Motor neuron (in vitro differentiated cells): ENCODE measurements at places on chromosomes 4 and X. TPM values are rescaled to one million over a fixed set of nuclear protein-coding genes. Genes with fewer than 3 reads are reported as not detected.

GRCh38 chr4:41475402-41475801 lies 62.6 kb upstream of the LIMCH1 start:
- peak; percentile 69 for ATAC-seq

GRCh38 chrX:100973411-100973810 lies 3.9 kb downstream of the ARL13A start:
- ATAC-seq = no peak

DNA sequence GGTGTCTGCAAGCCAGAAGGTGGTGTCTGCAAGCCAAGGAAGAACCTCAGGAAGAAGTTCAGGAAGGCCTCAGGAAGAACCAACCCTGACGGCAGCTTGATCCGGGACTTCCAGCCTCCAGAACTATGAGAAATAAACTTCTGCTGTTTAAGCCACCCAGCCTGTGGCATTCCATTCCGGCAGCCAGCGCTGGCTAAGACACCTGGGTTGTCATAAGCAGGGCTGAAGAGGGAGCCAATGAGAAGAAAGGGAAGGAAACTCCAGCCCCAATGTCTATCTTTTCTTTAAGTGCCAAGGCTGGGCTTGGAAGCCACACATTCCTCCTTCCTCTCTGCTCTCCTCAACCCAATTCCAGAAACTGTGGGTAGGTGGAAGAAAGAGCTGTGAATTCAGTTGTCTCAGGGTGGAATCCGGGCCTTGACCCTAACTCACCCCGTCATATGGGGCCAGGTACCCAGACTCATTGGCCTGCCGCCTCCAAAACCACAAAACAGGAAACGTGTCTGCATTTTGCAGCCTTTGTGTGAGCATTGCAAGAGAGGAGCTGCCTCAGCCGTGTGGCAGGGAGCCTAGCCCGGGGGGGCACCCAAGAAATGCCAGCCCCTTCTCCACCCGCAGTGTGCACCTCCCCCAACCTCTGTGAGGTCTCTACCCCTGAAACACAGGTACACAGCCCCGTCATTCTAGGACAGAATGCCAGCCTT lies 26.8 kb downstream of the CRMP1 start:
- ATAC-seq = no peak

XAGE1A gene
- not detected in 2 replicates for total RNA-seq

PF4V1 gene
- total RNA-seq = not detected in 2 replicates

RNF128 gene
- 8.4 and 9.5 TPM in 2 replicates for total RNA-seq

CXCL8 gene
- 1.6 and 3.8 TPM in 2 replicates for total RNA-seq

KIF4A gene
- 1.9 and 2.3 TPM in 2 replicates for total RNA-seq

RAB39B gene
- 0.54 and 0.69 TPM in 2 replicates for total RNA-seq
